ENCODE measurements at places on chromosomes 13 and 19.

DNA sequence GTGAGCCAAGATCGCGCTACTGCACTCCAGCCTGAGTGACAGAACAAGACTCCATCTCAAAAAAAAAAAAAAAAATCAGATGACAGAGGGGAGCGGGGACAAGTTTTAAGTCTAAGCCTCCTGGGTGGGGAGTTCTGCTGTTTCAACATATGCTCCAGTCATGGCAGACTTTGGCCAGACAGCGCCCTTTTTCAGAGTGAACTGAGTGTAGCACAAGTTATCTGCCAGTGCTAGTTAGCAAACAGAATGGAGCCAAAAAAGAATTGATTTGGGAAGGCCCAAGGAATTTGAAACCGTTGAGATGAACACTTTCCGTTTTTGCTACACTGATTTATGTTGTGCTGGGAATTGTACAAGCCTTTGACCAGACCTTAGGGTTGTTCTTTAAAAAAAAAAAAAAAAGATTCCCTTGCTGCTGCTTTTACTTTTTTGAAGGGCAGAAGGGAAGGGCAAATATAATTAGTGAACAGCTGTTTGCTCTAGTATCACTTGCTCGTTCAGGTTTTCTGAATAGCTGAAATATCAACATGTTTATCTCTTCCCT lies 5.7 kb downstream of the ACTN4 start:
- DNase-seq, result no peak

DNA sequence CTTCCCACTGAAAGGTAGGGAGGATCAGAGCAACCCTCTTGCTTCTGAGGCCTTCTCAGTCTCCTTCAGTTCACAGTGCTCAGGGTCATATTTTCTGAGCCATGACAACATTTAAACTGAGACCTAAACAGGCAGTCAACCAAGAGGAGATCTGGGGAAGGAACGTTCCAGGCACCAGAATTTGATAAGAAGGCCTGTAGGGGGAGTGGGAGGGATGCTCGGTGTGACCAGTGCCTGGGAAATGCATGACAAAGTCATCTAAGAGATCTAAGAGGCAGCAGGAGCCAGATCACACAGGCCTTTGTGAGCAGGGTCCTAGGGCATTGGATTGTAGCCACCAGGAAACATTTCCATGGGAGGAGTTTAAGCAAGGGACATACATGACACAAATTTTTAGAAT lies 71.6 kb downstream of the SHISA2 start:
- no peak for DNase-seq

GRCh38 chr19:39555883-39556282 lies 15.9 kb upstream of the EID2 start:
- no peak for DNase-seq

DNA sequence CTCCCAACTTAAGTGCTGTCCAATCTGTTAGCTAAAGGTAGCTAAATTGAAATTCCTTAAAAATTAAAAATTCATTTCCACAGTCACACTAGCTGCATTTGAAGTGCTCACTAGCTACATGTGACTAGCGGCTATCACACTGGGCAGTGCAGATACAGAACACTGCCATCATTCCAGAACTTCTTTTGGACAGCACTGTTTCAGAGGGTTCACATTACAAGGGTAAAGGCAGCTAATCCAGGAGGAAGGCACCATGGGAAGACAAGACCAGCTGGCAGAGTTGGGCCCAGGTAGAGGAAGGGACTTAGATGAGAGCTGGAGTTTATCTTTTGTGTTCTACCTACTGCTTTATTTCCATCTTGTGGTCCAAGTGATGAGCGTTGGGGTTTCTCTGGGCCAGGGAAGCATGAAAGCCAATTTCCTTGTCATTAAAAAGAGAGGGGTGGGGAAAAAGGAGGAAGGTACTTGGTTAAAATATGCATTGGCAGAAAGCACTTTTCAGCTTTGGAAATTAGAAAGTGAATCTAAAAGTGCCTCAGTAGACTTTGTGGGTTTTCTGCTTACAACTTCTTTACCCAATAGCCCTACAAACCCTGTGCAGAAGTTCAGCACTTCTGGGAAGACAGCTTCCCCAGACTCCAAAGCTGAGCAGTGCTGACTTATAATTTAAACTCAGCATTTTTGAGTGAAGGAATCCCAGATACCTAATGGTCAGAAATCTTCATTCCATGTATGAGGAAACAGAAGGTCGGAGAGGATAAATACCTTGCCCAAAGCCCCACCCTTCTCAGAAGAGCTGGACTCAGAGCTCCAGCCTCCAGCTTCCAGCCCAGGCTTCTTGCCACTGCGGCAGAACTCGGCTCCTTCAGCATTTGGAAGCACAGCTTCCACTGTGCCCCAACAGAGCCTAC lies 49.5 kb downstream of the ATP7B start:
- no peak for DNase-seq

DNA sequence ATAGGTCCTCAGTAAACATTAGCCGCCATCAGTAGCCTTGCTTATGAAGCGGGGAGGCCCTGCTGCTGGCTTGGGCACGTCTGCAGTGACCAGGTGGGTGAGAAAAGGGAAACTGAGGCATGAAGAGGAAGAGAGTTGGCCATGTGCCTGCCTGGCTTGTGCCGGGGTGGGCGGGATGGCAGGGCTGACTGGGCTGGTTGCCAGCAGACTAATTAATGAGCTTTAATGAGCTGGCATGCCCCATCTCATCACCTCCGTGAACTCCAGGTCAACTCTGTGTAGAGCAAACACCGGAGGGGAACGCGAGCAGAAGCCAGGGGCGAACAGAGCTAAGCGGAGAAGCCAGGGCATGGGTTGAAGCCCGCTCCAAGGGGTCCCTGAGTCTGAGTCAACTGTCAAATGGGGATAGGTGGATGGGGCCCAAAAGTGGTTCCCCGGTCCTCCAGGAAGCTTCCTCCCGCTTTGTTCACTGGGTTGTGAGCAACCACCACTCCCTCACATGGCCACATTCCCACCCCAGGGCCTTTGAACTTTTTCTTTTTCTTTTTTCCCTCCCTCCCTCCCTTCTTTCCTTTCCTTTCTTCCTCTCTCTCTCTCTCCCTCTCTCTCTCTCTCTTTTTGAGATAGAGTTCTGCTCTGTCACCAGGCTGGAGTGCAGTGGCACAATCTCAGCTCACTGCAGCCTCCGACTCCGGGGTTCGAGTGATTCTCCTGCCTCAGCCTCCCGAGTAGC lies 8.7 kb downstream of the NR2F6 start:
- DNase-seq, result no peak

- peak; percentile 46 for DNase-seq
Measured at GRCh38 chr19:3586127-3586626, 899 bp downstream of the GIPC3 start.

DNA sequence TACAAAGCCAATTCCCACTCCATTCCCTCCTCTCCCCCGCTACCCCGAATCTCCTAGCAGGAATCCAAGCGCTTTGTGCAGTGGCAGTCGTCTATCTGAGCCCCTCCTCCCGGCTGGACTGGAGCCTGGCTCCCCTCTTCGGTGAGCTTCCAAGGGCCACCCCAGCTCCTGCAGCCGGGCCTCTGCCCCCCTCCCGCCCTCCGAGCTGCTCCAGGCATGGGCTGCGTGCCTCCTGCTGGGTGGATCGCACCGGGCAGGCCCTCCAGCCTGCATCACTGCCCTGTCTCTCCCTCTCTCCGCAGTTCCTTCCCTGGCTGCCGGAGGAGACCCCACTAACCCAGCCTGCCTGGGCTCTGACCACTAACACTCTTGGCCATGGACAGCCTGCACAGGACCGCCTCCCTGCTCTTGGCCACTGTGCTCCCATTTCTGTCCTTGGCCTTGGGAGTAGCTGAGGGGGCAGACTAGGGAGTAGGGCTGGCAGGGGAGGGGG lies 12.9 kb upstream of the LENG8 start:
- no peak for DNase-seq

- DNase-seq, result no peak
Measured at GRCh38 chr13:76656500-76656899, 229.7 kb downstream of the KCTD12 start.

- DNase-seq, result no peak
Measured at GRCh38 chr19:37988758-37989635, 82.0 kb downstream of the SIPA1L3 start.

GRCh38 chr13:90618133-90618532 lies 729.4 kb upstream of the MIR17HG start:
- no peak for DNase-seq

DNA sequence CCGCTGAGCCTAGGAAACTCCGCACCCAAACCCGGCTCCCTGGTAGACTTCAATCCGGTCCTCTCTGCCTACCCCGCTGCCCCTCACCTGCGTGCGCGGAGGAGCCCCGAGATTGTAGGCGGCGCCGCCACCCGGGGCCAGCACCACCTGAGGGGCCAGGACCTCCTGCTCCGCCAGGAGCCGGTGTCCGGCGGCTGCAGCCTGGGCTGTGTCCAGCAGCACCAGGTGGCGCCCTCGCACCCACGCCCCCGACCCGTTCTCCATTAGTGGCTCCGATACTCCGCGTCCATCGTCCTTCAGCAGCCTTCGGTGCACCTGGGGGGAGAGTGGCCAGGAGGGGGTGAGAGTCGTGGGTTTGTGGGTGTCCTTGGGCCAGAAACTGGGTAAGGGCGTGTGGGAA lies 18.5 kb downstream of the MAN2B1 start:
- DNase-seq, result no peak

DNA sequence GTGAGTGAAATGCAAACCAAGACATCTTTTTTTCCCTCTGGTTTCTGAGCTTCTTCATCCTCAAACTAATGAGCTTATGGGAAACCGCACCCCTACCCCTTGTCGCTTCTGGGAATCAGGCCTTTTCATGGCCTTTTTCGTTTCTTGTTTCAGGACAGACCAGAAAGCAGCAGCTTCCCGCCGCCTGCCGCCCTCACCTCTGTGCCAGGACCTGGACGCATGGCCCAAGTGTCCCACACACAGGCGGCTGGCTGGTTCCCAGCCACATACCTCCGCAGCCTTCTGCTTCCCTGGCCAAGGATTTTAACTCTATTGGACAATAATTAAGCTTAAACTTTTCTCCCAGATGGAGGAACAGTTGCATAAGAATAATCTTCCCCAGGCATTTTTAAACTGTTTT lies 114.1 kb upstream of the SLITRK1 start:
- DNase-seq, result no peak

DNA sequence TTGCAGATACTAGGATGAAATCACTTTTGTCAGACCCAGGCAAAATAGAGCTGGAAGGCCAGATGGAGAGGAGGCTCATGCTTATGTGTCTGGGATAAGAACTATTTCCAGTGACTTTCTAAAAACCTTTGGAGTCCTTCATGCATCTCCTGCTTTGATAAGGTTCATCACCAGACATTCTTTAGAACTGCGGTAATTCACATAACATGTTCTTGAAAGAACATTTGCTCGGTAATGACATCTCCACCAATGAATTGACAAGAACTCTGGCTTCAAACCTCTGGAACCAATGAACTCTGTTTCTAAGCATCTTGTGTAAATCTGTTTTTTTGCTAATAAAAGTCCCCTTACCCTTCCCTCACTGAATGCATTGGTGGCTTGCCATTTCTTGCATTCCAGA lies 112.0 kb upstream of the KL start:
- no peak for DNase-seq

- no peak for DNase-seq
Measured at GRCh38 chr13:77806518-77806917, 109.0 kb downstream of the SLAIN1 start.

GRCh38 chr19:33194532-33194885 lies 379 bp downstream of the LRP3 start:
- no peak for DNase-seq

DNA sequence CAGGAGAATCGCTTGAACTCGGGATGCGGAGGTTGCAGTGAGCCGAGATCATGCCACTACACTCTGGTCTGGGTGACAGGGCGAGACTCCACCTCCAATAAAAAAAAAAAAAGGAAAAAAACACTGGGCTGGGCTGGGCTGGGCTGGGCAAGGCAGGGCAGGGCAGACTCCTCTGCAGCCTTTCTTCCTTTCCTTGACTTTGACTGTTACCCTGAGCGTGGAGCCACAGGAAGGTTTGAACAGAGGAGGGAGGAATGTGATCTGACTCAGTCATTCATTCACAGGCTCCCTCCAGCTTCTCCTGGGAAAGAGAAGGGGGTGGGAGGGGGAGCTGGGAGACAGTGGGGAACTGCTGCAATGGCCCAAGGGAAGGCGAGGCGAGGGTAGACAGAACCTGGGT lies 2.7 kb upstream of the ACTN4 start:
- DNase-seq, result no peak

DNA sequence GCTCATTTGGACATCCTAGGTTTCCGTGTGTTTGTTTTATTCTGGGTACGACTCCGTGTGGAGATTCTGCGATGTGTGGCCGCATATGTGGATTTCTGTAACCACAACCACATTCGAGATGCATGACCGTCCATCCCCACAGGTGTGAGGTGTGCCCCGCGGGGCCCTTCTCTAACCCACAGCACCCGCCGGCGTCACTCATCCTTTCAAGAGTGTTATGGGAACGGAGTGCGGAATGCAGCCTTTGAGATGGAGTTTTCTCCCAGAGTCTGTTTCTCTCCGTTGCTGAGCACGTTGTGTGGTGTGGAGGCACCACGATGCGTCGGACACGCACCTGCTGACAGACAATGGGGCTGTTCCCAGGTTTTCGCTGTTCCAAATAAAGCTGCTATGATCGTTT lies 40.0 kb downstream of the C13orf46 start:
- DNase-seq, result no peak

- no peak for DNase-seq
Measured at GRCh38 chr19:3899531-3900294, 19.2 kb downstream of the ATCAY start.

DNA sequence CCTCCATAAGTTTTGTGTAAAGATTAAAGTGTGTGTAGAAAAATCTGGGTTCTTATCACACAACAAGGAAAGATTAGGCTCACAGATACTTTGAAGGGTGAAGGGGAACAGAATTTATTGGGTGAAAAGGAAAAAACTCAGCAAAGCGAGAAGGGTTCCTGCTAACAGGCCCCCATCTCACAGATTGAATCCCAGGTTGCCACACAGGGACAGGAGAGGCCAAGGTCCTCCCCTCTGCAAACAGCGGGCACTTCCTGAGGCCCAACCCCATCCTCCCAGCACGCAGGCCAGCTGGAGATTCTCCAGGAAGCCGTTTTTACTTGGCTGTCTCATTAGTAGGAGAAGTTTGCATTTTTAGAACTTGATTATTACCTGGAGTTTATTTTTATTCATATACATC lies 15.2 kb upstream of the ERCC5 start:
- DNase-seq, result no peak

DNA sequence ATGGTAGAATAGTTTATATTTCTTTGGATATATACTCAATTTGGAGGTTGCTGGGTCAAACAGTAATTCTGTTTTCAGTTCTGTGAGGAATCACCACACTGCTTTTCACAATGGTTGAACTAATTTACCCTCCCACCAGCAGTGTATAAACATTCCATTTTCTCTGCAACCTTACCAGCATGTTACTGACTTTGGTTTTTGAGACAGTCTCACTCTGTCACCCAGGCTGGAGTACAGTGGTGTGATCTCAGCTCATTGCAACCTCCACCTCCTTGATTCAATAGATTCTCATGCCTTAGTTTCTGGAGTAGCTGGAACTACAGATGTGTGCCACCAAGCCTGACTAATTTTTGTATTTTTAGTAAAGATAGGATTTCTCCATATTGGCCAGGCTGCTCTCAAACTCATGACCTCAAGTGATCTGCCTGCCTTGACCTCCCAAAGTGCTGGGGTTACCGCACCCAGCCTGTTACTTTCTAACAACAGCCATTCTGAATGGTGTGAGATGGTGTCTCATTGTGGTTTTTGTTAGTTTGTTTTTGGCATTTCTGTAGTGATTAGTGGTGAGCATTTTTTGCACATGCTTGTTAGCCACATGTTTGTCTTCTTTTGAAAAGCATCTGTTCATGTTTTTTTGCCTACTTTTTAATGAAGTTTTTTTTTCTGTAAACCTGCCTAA lies 12.5 kb downstream of the ZNF714 start:
- no peak for DNase-seq

GRCh38 chr13:52070929-52071523 lies 46.5 kb downstream of the UTP14C start:
- no peak for DNase-seq

- DNase-seq, result no peak
Measured at GRCh38 chr13:65125236-65125635, 2104.9 kb downstream of the PCDH9 start.

Measured in activated B cell treated with CpG ODN at 0.5 μM for 24 hours (primary cell).